T-helper 9 cell (primary cell): ENCODE measurements at places on chromosomes 4 and X.
A peak's percentile ranks its signal among the peaks of the same experiment; 100 is the strongest.

GRCh38 chrX:86946569-86946968, 571.0 kb upstream of the KLHL4 start:
- no peak for DNase-seq

DNA sequence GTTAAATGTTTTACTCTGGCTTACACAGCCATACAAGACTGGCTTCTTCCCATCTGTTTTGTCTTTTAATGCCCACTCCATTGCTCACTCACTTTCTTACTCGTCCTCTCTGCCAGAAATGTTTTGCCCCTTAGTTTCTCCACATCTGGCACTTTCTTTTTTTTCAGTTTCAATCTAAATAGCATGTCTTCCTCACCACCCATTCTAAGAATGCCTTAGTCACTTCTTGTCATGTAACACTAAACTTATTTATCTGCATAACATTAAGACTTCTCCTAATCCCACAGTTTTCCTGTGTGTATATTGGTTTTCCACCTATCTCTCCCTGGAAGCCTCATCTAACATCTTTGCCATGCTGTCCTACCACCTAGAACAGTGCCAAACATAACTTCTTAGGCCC, 119.3 kb downstream of the ADAMTS3 start:
- DNase-seq = no peak

- no peak for DNase-seq
These were observed 10.5 kb upstream of the RNF128 start for GRCh38 chrX:106716004-106716403.

- no peak for DNase-seq
These were observed 2.7 kb downstream of the RASL11B start for GRCh38 chr4:52864793-52865192.

DNA sequence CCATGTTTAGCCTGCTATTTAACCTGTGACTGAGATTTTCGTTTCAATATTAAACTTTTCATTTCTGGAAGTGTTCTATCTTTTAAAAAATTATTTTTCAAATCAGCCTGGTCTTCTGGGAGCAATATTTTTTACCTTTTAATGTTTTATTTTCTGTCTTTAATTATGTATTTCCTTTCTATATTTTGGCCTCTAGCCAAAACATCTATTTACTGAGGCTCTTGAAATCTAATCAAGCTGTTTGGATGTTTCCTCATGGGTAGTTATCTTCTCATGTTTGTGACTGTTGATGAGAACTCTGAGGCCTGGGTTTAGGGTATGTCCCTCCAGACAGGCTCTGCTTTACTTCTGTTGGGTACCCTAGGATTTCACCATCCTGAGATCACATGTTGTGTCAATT, 10.3 kb upstream of the SLC10A4 start:
- no peak for DNase-seq

DNA sequence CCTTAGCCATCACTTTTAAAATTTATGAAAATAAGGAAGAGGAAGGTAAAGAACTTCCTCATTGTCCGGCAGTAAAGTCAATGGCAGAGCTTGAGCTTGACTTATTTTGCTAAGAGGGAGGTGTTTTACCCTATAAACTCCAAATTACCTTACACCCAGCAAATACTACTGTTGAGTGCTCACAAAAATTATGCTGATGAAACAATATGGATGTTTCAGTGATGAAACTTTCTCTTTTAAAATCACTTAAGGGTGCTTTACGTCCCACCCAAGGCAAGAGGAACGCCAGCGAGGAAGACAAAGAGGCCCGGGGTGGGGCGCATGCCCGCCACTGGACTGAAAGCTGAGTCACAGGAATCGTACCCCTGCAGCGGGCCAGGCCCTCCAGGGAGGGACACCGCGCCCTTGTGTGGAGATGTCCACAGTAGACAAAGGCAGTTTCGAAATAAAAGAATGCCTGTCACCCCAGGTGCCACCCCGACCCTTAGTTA, 560 bp upstream of the TMSB4X start:
- no peak for DNase-seq

GRCh38 chr4:19375931-19376330, 875.8 kb upstream of the SLIT2 start:
- no peak for DNase-seq

GRCh38 chr4:88382621-88383020, 4.0 kb downstream of the HERC6 start:
- DNase-seq = peak; percentile 20

DNA sequence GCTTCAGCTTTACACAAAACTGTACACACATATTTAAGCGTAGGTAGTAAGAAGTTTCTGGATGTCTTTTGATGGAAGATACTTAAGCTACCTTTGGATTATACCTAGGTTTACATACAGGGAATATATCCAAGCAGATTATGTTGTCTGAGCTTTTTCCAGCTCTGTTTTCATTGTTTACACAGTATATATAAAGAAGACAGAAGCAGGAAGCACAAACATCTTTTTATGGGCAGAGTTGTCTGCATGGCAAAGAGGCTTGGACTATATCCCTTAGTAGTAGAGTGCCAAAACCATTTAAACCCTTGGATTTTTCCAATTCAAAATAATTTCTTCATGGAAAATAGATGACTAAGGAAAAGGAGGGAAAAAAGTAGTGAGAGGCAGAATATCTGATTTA, 329.4 kb upstream of the AGA start:
- DNase-seq = no peak

- DNase-seq = no peak
These were observed 78.0 kb upstream of the PDHA2 start for GRCh38 chr4:95761871-95762270.

- no peak for DNase-seq
These were observed 74.6 kb downstream of the WDR44 start for GRCh38 chrX:118420462-118420861.

DNA sequence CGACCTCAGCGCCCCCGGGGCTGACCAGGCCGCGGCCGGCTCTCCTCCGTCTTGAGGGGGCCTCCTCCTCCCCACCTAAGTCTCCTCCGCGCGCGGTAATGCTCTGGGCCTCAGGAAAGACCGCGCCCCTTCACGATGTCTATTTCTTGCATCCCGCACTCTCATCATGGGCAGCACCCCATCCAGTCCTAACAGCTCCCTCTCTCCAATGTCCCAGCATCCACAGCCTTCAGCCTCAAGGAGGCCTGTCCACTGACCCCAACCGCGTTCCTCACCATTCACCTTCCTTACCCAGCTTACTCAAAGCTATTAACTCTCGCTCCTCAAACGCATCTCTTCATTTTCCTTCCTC, 77.5 kb downstream of the MAGED4 start:
- no peak for DNase-seq

DNA sequence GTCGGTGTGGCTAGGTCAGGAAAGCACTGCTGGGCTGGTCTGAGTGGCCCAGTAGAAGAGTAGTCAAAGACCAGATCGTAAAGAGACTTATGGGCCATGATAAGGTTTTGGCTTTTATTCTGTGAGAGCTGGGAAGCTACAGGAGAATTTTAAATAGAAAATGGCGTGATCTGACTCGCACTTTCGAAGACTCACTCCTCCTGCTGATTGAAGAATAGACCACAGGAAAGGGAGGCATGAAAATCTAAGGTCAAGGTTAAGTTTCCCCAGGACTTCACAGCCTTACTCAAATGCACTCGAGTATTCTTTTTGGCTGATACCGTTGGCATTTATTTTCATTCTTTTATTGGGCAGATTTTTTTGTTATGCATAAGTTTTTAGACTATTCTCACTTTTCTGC, 231.4 kb upstream of the ANKRD50 start:
- DNase-seq = no peak

DNA sequence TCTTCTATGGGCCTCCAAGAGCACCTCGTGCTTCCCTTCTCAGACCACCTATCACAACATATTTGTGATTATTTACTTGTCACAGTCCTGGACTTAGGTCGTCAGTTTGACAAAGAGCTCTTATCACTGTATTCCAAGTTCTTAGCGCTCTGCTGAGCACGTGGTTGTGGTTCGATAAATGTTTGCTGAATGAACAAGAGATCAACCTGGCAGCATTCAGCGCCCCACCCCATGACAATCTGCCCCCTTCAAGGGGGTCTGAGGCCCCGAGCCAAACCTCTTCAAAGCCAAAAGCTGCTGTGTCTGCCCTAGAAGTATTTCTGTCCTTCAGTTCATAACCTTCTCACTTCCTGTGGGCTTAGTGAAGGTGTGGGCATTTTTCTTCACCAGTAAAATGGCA, 15.0 kb downstream of the RPS4X start:
- no peak for DNase-seq

DNA sequence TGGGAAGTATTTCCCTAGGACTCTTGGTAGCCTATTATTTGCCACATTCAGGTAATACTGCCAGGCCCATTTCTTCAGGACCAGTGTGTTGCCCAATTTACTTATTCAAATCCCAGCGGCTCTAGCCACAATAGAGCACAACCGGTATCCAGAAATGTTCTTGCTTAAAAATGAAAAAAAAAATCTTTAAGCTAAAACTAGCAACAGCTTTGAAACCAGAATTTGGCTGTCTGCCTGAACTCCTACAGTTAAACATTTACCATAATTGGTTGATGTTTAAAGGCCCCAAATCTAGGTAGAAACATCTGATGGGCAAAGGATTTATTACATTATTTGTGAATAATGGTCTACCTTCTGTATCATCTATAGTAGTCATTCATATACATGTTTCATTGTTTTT, 930 bp upstream of the SLITRK4 start:
- DNase-seq = no peak

GRCh38 chrX:129025376-129025775, 497.9 kb downstream of the SMARCA1 start:
- DNase-seq = no peak

- DNase-seq = no peak
These were observed 34.9 kb downstream of the ASB9 start for GRCh38 chrX:15235001-15235400.

DNA sequence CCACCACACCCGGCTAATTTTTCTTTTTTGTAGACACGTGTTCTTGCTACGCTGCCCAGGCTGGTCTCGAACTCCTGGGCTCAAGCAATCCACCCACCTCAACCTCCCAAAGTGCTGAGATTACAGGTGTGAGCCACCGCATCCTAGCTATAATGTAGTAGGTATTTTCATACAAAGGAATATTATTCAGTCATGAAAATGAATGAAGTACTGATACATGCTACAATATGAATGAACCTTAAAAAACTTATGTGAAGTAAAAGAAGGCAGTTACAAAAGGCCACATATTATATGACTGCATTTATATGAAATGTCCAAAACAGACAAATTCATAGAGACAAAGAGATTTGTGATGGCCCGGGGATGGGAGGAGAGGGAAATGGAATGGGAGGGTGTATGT, 4.7 kb upstream of the GATA1 start:
- DNase-seq = no peak

- DNase-seq = no peak
These were observed 74.3 kb downstream of the CFAP299 start for GRCh38 chr4:80409809-80410208.

DNA sequence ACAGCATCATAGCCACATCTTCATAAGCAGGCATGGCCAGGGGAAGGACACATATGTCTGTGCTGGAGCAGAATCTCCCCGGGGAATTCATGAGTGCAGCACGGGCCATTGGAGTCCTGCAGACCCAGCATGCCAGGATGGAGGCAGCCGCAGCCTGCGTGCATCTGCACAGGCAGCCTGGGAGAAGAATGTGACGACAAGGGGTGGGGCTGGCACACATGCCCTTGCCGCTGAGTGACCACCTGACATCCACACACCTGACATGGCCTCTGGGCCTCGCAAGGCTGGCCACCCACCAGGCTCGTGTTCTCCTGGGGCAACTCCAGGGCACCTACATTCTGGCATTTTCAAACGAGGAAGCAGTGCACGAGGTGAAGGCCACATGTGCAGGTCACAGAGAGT, 66.2 kb upstream of the AFAP1 start:
- no peak for DNase-seq

DNA sequence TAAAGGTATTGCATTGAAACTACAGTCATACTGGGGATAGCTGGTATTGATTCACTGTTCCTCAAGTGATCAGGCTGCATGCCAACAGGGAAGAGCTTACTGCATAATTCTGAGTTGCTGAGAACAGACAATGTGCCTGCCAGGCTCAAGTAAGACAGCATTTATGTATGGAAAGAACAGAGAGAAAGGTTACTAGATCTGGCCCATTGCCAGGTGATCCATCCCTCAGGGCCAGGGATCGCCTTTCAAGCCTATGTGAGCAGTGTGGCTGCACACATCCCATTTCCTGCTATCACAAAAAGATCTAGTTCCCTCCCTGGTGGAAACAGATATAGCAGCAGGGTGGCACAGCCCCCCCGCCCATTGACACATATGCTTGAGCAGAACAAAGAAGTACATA, 254.0 kb downstream of the TMA16 start:
- DNase-seq = no peak
